ENCODE measurements at places on chromosomes 12 and 14. TPM values are rescaled to one million over a fixed set of nuclear protein-coding genes. Genes with fewer than 3 reads are reported as not detected.

Gene PRIMA1
- not detected for total RNA-seq

Gene CFAP54
- total RNA-seq, result 1.8 TPM

Gene ALDH2
- 56.9 TPM for total RNA-seq

Gene HCAR1
- total RNA-seq, result 0.17 TPM

Gene PLEKHG7
- not detected for total RNA-seq

Gene IL22
- not detected for total RNA-seq

Gene TRIM9
- total RNA-seq, result 0.73 TPM
